ENCODE measurements at places on chromosomes 7 and 10.

GRCh38 chr10:132591166-132591971 is 53.8 kb downstream of the INPP5A start:
- peak; percentile 65 for DNase-seq
- H3K27ac ChIP-seq: peak overlapping the region; percentile 83
- no peaks in the 10 kb centered on the region for H3K27me3 ChIP-seq
- peaks cover 99% of the 10 kb centered on the region for H3K4me1 ChIP-seq
- no peaks in the 10 kb centered on the region for H3K36me3 ChIP-seq

DNA sequence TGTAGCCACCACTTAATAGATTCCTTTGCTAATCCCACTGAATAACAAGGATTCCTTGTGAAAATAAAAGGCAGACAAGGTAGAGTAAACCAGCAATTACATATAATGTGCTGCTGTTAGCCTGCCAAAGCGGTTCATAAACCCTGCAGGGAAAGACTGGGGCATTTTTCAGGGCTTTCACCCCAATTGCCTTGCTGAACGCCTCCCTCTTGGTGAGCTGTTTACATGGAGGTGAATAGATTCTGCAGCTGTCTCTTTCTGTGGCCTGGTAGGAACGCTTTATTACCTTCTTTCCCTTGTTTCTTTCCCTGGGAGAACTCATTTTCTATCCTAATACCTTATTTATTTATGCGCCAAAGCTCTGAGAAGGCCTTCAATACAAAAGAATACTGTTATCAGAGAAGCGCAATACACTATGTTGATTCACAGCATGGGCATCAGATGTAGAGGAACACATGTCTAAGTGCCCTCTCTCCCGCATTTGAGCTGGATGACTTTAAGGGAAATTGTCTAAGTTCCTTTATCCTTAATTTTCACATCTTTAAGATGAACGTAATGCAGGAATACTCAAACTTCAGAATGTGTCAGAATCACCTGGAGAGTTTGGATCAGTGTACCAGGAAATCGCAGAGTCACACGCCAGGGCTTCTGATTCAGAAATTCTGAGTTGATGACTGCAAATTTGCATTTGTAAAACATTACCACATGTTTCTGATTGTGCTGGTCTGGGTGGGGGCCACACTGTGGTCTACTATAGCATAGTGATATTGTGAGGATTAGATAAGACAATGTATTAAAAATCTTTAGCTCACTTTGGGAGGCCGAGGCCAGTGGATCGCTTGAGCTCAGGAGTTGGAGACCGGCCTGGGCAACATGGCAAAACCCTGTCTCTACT is 1203.8 kb downstream of the SORCS3 start:
- no peak overlapping the region for H3K4me3 ChIP-seq
- DNase-seq: no peak
- H3K36me3 ChIP-seq: no peaks in the 10 kb centered on the region
- no peaks in the 10 kb centered on the region for H3K4me1 ChIP-seq
- H3K27me3 ChIP-seq: no peaks in the 10 kb centered on the region

DNA sequence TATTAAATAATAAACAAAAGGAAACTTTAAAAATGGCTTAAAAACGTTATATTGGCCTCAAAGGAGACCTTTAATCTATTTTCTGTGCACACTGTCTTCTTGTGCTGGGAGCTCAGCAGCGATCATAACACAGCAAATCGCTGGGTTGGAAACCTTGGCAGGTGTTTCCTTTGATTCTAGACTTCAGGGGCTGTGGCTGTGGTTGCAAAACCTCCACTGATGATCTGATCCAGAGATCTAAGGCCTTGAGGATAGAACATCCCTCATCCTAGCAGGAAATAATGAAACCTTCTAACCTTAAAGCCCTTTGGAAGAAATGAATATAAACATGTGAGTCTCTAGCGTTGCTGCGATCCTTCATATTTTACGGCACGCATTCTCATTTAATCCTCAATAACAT is 29.8 kb downstream of the CDHR3 start:
- no peak overlapping the region for H3K27ac ChIP-seq
- no peaks in the 10 kb centered on the region for H3K36me3 ChIP-seq

DNA sequence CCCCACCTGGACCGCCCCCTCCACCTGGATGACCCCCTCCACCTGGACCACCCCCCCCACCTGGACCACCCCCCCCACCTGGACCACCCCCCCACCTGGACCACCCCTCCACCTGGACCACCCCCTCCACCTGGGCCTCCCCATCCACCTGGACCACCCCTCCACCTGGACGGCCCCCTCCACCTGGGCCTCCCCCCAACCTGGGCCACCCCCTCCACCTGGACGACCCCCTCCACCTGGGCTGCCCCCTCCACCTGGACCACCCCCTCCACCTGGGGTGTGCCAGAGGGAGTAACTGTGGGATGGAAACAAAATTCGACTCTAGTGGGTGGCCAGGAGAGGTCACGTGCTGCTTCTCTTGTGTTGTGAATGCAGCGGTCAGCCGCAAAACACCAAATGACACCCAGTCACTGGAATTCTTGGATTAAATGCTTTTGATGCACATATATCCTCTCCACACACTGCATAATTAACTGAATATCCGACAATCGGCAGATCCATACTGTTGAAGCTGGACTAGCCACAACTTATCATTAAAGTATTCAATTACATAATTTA is 316.7 kb downstream of the PTPRN2 start:
- no peaks in the 10 kb centered on the region for H3K27me3 ChIP-seq
- no peaks in the 10 kb centered on the region for H3K36me3 ChIP-seq
- H3K27ac ChIP-seq: no peak overlapping the region
- H3K4me1 ChIP-seq: no peaks in the 10 kb centered on the region
